ENCODE measurements at places on chromosomes 2 and 18.

DNA sequence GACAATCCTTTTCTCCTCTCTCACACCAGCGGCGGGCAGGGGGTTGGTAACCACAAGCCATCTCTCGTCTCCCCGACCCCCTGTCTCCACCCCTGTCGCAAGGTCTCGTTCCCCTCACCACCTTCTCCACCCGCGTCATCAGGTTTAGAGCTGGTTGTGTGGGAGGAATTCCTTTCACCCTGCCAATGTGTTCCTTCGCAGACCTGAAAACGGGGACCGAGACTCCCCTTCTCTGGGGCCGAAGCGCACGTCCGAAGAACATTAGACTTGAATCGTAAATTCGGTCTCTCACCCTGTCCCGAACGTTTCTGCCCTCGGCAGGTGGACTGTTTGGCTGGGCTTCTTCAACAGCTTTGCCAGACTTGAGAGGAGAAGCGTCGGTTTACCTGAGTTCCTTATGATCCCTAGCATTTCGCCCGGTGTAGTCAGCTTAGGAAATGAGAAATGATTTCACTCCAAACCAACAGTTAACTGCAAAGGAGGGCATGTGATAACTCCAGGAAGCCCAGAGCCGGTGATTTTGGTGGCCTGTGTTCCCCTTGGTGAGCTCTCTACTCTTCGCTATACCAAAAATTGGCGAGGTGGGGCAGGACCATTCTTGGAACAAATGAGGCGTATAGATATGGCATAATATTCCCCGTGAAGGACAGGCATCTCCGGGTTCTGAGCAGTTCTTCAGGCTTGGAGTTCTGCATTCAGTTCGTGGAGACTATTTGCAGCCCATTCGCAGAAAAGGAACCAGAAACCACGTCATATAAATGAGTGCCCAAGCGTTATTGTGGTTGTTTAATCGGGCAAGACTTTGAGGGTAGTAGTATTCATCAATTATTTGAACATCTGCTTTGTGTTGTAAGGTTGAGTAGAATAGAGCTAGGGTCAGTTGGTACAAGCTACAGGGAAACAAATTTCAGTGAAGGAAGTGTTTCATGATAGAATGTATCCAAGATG, 694 bp downstream of the CFAP36 start:
- DNase-seq = no peak

DNA sequence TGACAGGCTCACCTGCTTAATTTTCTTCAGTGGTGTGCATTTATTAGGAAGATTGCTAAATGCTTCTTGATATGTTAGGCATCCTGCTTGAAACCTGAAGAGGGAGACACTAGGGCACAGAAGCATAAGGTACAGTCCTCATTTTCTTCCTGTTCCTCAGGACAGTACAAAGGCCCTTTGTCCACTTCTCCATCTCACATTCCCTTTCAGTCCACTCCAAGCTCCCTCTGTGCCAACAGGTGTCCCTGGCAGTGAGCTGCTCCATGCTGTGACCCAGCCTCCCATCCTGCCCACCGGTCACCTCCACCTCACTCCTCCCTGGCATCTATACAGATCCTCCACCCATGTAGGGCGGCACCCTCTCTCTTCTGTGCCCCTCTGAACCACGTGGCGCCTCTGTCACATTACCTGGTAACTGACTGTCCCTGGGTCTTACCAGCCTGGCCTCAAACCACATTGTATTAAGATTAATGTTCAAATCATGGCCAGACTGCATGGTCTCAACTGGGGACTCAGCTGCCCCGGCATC, 162.8 kb downstream of the VAPA start:
- no peak for DNase-seq

DNA sequence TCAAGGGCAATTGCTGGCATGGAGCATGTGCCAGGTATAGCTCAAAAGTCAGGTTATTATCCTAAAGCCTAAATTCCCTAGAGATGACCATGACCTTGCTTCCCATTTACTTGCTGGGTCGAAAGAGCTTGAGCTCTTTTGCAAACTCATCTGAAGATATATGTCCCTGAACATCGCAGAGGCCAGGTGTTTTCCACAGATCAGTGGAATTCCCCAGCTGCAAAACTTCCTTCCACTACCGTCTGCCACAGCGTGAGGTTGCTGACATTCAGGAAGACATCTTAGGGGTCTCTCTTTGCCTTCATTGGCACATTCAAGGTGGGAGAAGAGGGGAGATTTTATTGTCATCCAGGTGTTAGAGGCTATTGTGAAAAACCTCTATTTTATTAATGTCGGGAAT, 171.0 kb downstream of the MIB1 start:
- no peak for DNase-seq

- no peak for DNase-seq
Measured at GRCh38 chr2:11684894-11685460, 15.0 kb upstream of the NTSR2 start.

- no peak for DNase-seq
Measured at GRCh38 chr2:8877894-8878293, 40.5 kb upstream of the KIDINS220 start.

GRCh38 chr2:200373973-200374416, 67.5 kb downstream of the SPATS2L start:
- DNase-seq = no peak

DNA sequence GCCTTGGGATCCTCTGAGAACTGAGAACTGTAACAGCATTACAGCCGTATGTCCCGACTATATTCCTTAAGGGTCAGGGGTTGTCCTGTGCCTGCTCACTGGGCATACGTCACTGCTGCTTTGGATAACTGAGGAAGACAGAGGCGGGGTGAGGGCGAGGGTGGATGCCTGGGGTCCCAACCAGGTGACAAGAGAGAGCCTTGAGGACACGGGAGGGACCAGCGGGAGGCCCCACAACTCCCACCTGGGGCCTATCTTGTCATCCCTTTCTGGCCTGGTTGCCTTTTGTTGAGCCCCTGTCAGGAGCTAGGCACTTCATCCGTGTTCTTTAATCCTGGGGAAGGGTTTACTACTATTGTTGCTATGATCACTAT, 28.8 kb downstream of the INPP5D start:
- DNase-seq = no peak

GRCh38 chr2:20946468-20946867, 97.4 kb downstream of the APOB start:
- DNase-seq = no peak

DNA sequence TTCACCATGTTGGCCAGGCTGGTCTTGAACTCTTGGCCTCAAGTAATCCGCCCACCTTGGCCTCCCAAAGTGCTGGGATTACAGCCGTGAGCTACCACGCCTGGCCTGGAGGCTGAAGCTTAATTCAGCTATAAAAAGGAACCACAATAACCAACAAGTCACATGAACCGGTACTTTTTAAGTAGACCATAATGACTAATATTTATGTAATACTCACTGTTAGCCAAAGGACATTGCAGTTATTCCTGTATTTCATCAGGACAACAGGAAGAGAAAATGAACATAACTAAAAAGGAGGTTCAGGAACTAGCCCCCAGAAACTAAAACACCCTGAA, 49.0 kb upstream of the TMEM87B start:
- DNase-seq = no peak

All from activated CD8-positive, alpha-beta memory T cell treated with anti-CD3 and anti-CD28 coated beads, Interleukin-2, amount 50 U/mL, for 48 hours (primary cell).